B cell (primary cell): ENCODE measurements at places on chromosomes 4 and X.

DNA sequence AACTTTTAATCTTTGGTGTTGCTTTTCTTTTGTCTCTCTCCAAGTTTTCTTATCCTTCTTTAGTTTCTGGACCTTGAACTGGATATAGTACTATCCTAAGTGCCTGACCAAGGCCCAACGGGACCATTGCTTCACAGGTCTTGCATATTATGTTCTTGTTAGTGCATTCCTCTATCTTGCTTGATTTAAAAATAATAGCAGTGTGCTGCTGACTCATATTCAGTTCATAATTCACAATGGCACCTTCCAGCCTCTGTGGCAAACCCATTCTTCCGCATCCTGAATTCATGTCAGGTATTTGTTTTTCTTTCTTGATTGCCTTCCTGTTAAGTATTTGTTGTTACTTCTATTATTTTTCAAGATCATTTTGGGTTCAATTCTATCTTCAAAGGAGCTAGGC lies 197.1 kb upstream of the GIMD1 start:
- H3K27me3 ChIP-seq: no peaks in the 10 kb centered on the region
- no peak for DNase-seq
- H3K36me3 ChIP-seq: no peaks in the 10 kb centered on the region

DNA sequence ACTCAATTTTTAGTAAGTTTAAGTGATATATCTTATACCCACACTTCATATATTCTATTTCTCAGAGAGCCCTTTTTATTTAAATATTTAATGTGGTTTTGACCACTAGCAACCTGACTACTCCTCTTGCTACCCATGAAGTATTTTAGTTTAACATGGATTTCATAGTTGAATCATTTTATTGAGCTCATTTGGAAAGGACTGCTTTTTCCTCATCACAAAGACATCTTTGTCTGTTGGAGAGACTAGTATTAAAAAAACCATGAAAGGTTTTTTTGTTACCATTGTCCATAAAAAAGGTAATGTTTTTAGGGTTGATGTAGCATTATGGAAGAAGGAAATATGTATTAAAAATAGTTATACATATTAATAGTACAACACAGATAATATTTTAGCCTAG lies 139.5 kb downstream of the RAPGEF2 start:
- H3K27ac ChIP-seq: no peak overlapping the region
- H3K4me1 ChIP-seq: no peaks in the 10 kb centered on the region
- H3K36me3 ChIP-seq: no peaks in the 10 kb centered on the region

DNA sequence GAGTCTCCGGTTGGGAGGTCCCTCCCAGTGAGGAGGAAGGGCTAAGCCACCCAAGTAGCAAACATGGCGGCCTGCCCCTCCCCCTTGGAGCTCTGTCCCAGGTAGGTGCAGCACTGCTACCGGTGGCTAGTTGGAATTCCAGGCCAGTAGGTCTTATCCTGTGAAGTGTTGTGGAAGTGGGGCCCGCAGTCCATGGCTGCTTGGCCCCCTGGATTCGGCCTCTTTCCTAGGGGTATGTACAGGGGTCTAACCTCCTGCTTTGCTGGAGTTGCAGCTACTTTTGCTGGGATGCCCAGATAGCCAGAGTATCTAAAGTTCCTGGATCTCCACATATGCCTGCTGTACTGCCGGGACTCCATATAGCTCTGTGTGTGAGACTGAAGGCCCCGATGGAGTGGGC lies 9.9 kb upstream of the TMSB15C start:
- no peak for DNase-seq
- no peak overlapping the region for H3K27ac ChIP-seq
- no peaks in the 10 kb centered on the region for H3K36me3 ChIP-seq
- H3K4me3 ChIP-seq: no peak overlapping the region
- no peaks in the 10 kb centered on the region for H3K27me3 ChIP-seq

DNA sequence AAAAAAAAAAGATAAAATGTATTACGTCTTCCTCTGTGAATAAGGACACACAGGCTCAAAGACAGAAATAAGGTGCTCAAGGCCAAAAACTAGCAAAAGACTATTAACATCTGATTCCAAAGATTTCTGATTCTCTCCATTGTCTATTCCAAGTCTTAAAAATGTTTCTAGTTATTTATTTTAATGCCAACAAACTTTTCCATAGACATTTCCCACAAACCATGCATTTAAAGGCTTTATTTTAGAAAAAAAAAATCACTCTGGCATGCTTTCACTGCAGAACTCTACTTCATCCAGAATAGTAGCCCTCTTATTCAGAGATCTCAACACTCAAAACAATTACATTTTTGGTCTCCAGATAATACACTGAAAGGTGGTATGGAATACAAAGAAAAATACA lies 545.0 kb upstream of the TENM3 start:
- H3K27ac ChIP-seq: no peak overlapping the region
- H3K27me3 ChIP-seq: no peaks in the 10 kb centered on the region
- no peaks in the 10 kb centered on the region for H3K36me3 ChIP-seq
- no peak overlapping the region for H3K4me3 ChIP-seq
- H3K4me1 ChIP-seq: no peaks in the 10 kb centered on the region

DNA sequence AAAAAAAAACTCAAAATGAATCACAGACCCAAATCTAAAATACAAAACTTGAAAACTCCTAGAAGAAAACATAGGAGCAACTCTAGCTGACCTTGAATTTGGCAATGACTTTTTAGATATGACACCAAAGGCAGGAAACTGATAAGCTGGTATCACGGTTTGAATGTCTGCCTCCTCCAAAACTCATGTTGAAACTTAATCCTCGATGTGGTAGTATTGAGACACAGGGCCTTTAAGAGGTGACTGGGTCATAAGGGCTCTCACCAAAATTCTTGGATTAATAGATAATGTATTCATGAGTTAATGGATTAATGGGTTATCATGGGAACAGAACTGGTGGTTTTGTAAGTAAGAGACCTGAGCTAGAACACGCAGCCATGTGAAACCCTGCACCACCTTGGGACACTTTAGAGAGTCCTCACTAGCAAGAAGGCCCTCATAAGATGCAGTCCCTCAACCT lies 40.5 kb downstream of the FRYL start:
- H3K4me3 ChIP-seq: no peak overlapping the region
- H3K36me3 ChIP-seq: no peaks in the 10 kb centered on the region
- DNase-seq: no peak
- no peaks in the 10 kb centered on the region for H3K27me3 ChIP-seq
- H3K27ac ChIP-seq: no peak overlapping the region
- H3K4me1 ChIP-seq: peaks cover 15% of the 10 kb centered on the region

- no peaks in the 10 kb centered on the region for H3K36me3 ChIP-seq
- DNase-seq: no peak
- no peaks in the 10 kb centered on the region for H3K27me3 ChIP-seq
These were observed 124.4 kb downstream of the ANK2 start for GRCh38 chr4:113173793-113174264.

DNA sequence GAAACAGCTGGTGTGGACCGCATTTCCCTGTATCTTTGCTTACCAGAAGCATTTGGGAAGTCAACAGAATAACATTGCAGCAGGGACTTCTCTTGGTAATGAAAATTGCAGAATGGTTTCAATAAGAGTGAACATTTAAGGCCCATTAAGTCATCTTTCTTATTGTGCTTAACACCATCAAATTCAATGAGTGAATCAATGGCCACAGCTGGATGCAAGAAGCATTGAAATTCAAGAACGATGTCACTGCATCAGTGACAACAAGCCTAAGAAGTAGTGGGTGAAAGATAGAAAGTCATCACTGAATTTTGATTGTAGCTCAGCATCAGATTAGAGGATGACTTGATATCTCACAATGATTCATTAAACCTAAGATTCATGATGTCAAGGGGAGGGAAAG lies 93.9 kb upstream of the GPM6A start:
- H3K4me3 ChIP-seq: no peak overlapping the region
- no peaks in the 10 kb centered on the region for H3K36me3 ChIP-seq
- no peak for DNase-seq
- no peak overlapping the region for H3K27ac ChIP-seq
- no peaks in the 10 kb centered on the region for H3K27me3 ChIP-seq

DNA sequence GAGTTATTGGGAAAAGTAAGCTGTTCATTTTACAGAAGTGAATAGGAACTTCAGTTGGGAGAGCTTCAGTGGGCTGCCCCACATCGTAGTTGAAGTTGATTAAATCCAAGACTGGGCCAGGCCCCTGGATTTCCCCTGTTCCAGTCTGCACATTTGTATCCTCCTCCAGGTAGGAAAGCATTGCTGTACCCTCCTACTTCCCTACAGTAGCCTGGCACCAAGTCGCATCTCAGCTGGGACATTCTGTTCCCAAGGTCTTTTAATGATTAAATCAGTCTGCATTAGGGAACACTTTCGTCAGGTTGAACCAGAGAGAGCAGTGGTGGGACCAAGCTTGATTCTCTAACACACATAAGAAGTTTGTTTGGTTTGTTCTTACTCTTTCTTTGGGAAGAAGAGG lies 165.8 kb upstream of the PPARGC1A start:
- no peak overlapping the region for H3K4me3 ChIP-seq
- H3K36me3 ChIP-seq: no peaks in the 10 kb centered on the region
- DNase-seq: no peak

GRCh38 chr4:99630857-99631360 lies 26.7 kb downstream of the C4orf54 start:
- H3K4me3 ChIP-seq: no peak overlapping the region
- H3K36me3 ChIP-seq: no peaks in the 10 kb centered on the region
- DNase-seq: no peak
- H3K4me1 ChIP-seq: no peaks in the 10 kb centered on the region
- no peak overlapping the region for H3K27ac ChIP-seq
- no peaks in the 10 kb centered on the region for H3K27me3 ChIP-seq

GRCh38 chr4:23966725-23967124 lies 76.9 kb upstream of the PPARGC1A start:
- H3K27ac ChIP-seq: no peak overlapping the region
- no peak overlapping the region for H3K4me3 ChIP-seq
- H3K36me3 ChIP-seq: no peaks in the 10 kb centered on the region
- no peaks in the 10 kb centered on the region for H3K4me1 ChIP-seq

DNA sequence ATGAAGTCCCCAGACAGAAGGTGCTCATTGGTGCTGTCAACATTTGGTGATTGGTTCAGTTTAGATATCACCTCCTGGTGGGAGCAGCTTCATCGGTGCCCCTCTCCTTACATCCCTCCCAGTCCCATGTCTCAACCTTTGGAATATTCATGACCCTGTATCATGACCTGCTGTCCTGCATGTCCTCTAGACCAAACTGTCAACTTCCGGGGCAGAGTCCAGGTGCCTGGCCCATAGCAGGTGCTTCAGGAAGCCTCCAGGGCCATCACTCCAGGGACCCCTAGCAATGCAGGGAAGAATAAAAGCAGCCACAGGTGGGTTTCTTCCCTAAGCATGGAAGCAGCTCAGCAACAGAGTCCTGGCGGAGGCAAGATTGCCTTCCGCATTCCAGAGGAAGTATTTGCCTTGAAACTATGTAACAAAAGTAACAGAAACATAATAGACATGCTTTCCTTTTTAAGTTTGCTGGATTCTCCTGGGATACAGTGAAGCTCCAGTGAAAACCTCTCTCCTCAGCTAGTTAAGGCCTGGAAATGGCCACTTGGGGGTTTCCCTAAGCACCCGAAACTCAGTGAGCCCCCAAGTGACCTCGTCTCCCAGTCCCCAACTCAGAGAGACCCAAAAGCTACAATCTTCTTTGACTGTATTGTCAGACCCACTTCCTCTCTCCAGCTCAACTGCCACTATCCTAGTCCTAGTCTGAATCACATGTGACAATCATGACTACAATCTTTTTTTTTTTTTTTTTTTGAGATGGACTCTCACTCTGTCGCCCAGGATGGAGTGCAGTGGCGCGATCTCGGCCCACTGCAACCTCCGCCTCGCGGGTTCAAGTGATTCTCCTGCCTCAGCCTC lies 1.3 kb upstream of the ATP6AP1 start:
- H3K36me3 ChIP-seq: no peaks in the 10 kb centered on the region
- H3K4me3 ChIP-seq: no peak overlapping the region
- H3K4me1 ChIP-seq: peaks cover 6% of the 10 kb centered on the region
- no peaks in the 10 kb centered on the region for H3K27me3 ChIP-seq
- DNase-seq: no peak

GRCh38 chr4:94480362-94480951 lies 28.7 kb downstream of the PDLIM5 start:
- no peak for DNase-seq
- no peaks in the 10 kb centered on the region for H3K4me1 ChIP-seq
- H3K27ac ChIP-seq: no peak overlapping the region
- no peaks in the 10 kb centered on the region for H3K27me3 ChIP-seq

- no peak overlapping the region for H3K27ac ChIP-seq
- no peak for DNase-seq
- H3K4me1 ChIP-seq: peaks cover 68% of the 10 kb centered on the region
- peak overlapping the region; percentile 51 for H3K4me3 ChIP-seq
- H3K36me3 ChIP-seq: no peaks in the 10 kb centered on the region
- H3K27me3 ChIP-seq: peaks cover 48% of the 10 kb centered on the region
These were observed 548 bp upstream of the MAML3 start for GRCh38 chr4:140154572-140154891.

DNA sequence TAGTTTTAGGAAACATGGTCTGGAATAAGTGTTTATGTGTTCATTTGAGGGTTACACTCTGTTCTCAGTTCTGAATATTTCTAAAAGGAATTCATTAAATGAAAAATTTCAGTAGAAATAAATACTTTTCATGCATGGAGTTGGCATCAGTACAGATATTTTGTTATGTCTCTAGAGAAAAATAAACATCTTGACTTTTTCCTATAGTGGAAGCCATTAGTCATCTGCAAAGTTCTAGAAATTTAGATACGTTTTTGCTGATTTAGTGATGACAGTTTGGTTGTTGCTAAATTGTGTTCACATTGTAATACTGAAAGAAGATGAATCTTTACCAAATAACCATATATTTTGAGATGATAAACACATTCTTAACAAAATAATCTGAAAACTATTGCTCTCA lies 268.2 kb upstream of the TEX13A start:
- H3K36me3 ChIP-seq: no peaks in the 10 kb centered on the region
- no peak overlapping the region for H3K27ac ChIP-seq
- no peak for DNase-seq
- no peaks in the 10 kb centered on the region for H3K27me3 ChIP-seq
- no peak overlapping the region for H3K4me3 ChIP-seq

DNA sequence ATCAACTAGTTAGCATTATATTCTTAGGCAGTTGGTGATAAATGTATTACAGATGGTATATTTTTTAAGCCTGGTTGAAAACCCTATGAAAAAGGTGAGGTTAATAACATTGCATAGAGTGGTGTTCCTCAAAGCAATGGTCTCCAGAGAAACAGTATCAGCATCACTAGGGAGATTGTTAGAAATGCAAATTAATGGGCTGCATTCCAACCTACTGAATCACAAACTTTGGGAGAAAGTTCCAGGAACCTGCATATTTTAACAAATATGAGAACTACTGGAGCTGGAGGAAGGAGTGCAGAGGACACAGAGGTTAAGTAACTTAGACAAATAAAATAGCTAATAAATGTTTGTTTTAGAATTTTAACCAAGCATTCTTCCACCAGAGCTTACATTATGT lies 166.9 kb upstream of the PCDH10 start:
- H3K27me3 ChIP-seq: no peaks in the 10 kb centered on the region
- no peaks in the 10 kb centered on the region for H3K4me1 ChIP-seq
- no peak for DNase-seq
- H3K27ac ChIP-seq: no peak overlapping the region
- no peaks in the 10 kb centered on the region for H3K36me3 ChIP-seq

DNA sequence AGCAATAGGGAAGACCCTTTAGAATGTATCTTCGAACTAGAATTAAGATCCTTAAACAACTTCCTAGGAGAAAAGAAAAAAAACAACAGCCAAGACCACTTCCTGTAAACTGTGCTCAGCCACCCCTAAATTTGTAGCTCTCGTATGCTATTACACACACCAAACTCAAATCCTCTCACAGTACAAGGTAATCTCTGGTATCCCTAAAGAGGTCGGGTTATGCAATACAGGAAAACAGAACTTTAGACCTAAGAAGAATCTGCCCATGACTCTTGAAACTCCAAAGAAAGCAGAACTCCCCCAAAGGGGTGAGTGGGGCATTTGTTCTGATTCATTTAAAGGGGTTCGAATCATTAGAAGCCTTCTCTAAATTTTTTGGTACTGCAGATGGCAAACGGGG lies 170.9 kb upstream of the CASK start:
- no peaks in the 10 kb centered on the region for H3K36me3 ChIP-seq
- no peaks in the 10 kb centered on the region for H3K27me3 ChIP-seq
- no peak overlapping the region for H3K4me3 ChIP-seq
- H3K4me1 ChIP-seq: peaks cover 6% of the 10 kb centered on the region
